Stimulated activated CD8-positive, alpha-beta memory T cell treated with anti-CD3 and anti-CD28 coated beads, Interleukin-2, amount 100 ng/mL, for 1 hour (primary cell): ENCODE measurements at places on chromosomes 6 and 20.

DNA sequence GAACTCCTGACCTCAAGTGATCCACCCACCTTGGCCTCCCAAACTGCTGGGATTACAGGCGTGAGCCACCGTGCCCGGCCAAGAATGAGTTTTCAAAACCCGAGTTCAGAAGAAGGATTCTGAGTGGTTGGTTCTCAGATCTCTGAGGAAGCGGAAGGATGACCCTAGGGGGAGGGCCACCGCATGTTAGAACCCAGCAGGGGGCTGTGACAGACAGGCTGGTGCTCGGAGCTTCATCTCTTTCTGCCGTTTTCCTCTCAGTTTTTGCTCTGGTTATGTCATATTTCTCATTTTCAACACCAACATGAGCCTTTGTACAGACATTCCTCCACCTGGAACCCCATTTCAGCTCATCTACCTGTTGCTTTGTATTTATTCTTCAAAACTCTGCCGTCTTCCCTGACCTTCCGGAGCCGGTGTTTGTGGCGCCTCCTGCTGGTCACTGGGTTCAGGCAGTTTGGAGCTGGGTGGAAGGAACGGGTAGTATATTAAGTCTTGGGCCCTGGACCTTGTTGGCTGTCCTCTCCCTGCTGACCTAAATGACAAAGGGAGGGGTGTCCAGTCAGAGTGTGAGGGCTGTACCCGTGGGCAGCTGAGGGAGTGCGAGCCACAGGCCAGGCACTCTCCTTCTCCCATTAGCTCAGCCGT lies at the start of gene DEFB123:
Gene DEFB123 (plus strand): TSS at position 621 of the 648 bp plus-strand sequence. CDS start 67 bp downstream, outside the sequence.
- no peak for DNase-seq

DNA sequence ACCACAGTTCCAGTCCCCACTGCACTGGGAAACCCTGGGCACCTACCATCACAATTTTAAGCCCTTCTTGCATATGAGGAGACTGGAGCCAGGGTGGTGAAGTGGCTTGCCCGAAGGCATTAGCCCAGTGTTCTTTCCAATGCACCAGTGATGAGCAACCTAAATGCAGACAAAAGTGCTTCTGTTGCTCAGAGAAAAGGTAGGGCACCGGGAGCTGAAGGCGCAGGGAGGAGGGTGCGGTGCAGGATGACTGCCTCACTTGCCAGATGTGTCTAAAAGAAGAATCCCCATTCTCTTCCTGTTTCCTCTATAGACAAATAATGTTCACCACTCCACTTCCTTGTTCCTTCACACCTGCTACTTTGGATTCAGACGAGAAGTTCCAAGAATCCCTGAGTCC lies 86.5 kb downstream of the QRSL1 start:
- no peak for DNase-seq

DNA sequence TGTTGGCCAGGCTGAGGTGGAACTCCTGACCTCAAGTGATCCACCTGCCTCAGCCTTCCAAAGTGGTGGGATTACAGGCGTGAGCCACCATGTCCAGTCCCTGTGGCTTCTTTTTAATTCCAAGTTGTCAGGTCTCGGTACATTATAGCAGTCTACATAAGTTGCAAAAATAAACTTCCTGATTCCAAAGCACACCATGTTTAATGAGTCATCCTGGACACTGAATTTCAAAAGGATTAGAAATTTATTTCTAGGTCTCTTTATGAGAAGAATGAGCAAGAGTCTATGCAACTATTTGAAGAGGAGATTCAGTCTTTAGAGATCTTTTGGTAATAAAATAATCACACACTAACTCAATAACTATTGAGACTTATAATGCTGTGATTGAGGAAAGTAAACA lies 63.9 kb upstream of the MCHR2 start:
- DNase-seq, result no peak

DNA sequence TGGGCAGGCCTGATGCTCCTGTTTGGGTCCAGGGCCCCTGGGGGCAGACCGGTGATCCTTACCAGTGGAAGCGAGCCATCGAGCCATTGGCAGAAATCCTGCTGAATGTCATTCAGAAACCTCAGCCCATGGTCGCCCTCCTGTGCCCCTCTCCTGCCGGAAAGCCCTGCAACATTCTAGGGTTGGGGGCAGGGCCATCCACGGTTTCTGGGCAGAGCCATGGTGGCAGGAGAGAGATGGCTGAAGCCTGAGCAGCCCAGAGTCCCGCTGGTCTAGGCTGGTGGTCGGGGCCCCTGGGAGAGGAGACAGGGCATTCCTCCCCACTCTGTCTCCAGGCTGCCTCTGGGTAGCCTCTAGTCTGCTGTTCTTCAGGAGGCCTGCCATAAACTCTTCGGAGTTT lies 19.6 kb upstream of the CHMP4B start:
- no peak for DNase-seq

- no peak for DNase-seq
Measured at GRCh38 chr6:76014626-76015530, 57.6 kb downstream of the IMPG1 start.

DNA sequence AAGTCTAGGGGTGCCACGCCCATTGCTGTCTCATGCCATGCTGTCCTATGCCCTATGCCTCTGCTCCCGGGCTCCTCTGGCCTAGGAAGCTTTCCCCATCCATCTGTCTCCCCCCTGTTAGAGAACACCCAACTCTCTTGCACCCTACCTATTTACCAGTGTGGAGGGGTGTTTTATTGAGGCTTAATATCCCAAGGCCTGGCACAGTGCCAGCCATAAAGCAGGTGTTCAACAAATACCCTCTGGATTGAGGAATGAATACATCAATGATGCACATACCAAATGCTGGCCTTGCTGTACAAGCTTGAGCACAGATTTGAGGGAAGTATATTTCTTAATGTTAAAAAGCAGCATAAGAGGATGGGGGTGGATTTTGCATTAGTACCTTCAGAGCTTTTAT lies 38.3 kb downstream of the METTL24 start:
- no peak for DNase-seq
